Skin of body (tissue), 3 donors: ENCODE measurements at places on chromosomes 4 and X. TPM values are rescaled to one million over a fixed set of nuclear protein-coding genes. Genes with fewer than 3 reads are reported as not detected.

- no peak for DNase-seq
Measured at GRCh38 chr4:67682266-67682665, 18.7 kb downstream of the UBA6 start.

GRCh38 chrX:22035236-22035635 is 3.1 kb downstream of the PHEX start:
- DNase-seq: no peak

Gene VCX3A
- not detected for total RNA-seq

DNA sequence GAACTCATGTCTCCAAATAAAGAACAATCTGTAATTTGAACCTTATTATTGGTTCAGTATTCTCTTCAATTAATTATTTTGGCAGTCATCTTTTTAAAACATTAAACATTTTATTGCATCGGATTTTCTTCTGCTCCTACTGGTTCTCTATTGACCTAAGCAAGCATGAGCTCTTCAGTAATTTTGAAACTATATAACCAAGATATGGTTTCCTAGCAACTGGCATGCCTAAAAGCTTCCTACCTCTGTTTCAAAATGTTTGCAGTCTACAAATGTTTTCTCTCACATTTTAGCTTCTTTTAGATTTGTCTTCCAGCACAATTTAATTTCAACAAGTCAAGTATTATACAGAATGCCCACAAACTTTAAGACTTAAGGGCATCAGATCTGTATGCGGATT is 371.3 kb downstream of the GPM6A start:
- DNase-seq: no peak

- no peak for DNase-seq
Measured at GRCh38 chr4:10077483-10078335, 38.9 kb downstream of the WDR1 start.

- DNase-seq: no peak
Measured at GRCh38 chr4:174928575-174929253, 10.6 kb downstream of the ADAM29 start.

Gene FAAH2
- total RNA-seq: 15.8 TPM

Gene IL21
- not detected for total RNA-seq

Gene ADH6
- total RNA-seq: 2.1 TPM

GRCh38 chr4:25827897-25828296 is 34.9 kb downstream of the SEL1L3 start:
- no peak for DNase-seq

Gene RNF212
- 3.4 TPM for total RNA-seq

Gene CFAP99
- total RNA-seq: not detected

- peak; percentile 1 for DNase-seq
Measured at GRCh38 chrX:34578237-34578636, 78.8 kb downstream of the TMEM47 start.

Gene CWH43
- total RNA-seq: 25.1 TPM

Gene ARHGAP24
- total RNA-seq: 78.8 TPM

- no peak for DNase-seq
Measured at GRCh38 chr4:91577864-91578263, 725.9 kb upstream of the GRID2 start.

Gene SYNPO2
- 26.7 TPM for total RNA-seq

DNA sequence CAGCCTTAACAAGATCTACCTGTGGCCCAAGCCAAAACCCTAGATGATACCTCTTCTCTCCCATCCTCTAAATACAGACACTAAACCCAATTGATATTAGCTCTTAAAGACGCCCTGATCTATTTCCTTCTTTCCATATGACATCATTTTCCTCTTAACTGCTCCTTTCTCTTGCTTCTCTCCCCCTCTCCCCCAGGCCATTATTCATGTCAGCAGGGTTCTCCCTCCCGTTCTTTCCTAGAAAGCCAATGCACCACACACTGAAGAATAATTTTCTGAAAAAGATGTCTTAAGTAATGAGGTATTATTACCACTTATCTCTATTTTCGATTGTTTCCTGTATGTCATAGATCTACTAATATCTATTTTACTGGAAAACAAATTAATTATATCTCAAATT is 9.7 kb upstream of the ING2 start:
- DNase-seq: peak; percentile 44

- DNase-seq: no peak
Measured at GRCh38 chr4:44738615-44739014, 12.3 kb upstream of the GNPDA2 start.

- no peak for DNase-seq
Measured at GRCh38 chr4:52259978-52260377, 208.9 kb downstream of the SPATA18 start.

GRCh38 chrX:17656035-17656418 is 81.3 kb upstream of the SCML1 start:
- DNase-seq: no peak

GRCh38 chr4:32148111-32148666 is 1428.0 kb downstream of the PCDH7 start:
- peak; percentile 52 for DNase-seq

GRCh38 chr4:126850286-126850685 is 782.5 kb upstream of the INTU start:
- DNase-seq: no peak
